ENCODE measurements at places on chromosomes 16 and 17.
A peak's percentile ranks its signal among the peaks of the same experiment; 100 is the strongest.

DNA sequence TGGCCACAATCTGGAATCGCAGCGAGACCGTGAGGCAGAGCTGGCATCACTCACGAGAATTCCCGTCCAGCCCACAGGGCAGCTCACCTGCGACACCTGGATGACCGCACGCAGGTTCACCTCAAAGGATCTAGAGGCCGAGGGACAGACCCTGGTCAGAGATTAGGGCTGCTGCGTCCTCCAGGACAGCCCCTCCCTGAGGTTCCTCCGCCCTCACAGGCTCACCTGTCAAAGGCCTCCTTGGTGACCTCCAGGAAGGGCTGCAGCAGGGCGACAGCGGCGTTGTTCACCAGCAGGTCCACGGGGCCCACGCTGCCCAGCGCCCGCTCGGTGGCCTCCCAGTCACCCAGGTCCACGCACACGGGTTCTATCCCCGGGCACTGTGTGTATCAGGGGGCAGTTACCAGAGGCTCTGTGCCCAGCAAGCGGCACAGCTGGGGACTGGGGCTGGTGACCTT lies 834 bp downstream of the DCXR start:
- DNase-seq: no peak

GRCh38 chr17:81608082-81608481 lies 28.8 kb downstream of the NPLOC4 start:
- no peak for DNase-seq

DNA sequence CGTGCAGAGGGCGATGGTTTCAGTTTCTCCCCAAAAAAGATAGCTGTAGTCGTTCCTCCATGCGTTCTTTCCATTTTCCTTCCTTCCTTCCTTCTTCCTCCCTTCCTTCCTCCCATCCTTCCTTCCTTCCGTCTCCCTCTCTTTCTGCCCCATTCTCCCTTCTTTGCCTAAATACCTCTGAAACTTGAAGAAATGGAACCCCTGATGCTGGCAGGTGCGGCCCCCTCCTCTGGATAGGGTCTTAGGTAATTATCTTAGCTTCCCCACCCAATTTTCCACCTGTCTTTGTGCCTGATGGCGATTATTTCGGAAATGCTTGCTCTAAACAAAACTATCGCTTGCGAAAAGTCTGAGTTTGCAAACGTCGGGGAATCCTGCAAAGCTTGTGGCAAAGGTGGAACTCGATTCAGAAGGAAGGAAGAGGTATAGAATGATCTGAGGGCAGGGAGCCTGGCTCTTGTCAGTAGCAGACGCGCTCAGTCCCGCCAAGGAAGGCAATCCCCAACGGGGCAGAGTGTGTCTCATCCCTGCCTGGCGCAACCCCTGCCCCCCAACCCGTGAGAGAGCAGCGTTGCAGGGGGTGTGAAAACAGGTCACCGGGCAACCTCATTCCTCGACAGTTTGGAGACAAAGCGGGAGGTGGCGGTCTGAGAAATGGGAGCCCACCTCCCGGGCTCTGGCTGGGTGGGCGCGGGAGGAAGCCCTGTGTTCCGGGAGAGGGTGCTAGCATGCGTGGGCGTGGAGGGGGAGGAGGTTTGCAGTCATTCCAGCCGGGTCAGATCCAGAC lies 2.9 kb upstream of the CBX8 start:
- no peak for DNase-seq

GRCh38 chr16:20879175-20880040 lies 20.8 kb downstream of the DCUN1D3 start:
- DNase-seq: no peak

DNA sequence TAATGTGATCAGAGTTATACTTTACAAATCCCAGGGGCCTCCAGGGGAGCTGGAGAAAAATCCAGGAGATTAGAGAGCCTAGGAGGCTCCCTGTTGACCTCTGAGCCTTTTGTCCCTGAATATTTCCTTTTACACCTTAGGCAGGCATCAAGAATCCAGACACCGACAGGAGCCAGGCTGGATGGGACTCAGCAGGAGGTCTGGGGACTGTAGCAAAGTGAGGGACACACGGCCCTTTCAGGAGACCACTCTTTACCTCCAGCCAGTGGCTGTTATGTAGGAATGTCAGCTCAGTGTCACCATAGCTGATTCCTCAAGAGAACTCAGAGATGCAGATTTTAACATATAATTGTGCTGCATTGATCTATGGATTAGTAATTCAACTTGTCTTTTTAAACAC lies 198.4 kb downstream of the SHISA9 start:
- no peak for DNase-seq

DNA sequence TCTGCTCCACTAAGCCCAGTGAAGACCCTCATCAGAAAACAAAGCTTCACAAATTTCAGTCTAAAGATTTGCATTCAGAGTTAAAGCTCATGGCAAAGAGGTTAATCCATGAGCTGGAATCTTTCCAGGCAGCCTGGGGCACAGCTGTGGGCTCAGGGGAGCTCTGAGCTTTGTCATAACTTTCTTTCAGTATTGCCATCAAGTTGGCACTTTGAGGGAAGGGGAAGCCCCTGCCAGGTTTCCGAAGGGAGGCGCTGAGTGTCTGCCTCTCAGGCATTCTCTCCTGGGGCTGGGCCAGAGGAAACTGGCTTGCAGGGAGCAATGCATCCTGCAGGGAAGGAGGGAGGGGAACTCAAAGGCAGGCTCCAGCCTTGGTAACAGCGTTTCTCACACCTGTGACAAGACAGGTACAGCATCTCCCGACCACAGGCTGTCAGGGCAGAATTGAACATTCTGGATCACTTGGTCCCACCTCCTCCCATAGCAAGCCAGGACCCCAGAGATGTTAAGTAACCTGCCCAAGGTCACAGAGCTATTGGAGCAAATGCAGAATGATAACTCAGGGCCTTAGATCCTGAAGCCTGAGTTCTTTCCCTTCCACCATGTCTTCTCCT lies 3.9 kb downstream of the LPO start:
- peak; percentile 55 for DNase-seq

DNA sequence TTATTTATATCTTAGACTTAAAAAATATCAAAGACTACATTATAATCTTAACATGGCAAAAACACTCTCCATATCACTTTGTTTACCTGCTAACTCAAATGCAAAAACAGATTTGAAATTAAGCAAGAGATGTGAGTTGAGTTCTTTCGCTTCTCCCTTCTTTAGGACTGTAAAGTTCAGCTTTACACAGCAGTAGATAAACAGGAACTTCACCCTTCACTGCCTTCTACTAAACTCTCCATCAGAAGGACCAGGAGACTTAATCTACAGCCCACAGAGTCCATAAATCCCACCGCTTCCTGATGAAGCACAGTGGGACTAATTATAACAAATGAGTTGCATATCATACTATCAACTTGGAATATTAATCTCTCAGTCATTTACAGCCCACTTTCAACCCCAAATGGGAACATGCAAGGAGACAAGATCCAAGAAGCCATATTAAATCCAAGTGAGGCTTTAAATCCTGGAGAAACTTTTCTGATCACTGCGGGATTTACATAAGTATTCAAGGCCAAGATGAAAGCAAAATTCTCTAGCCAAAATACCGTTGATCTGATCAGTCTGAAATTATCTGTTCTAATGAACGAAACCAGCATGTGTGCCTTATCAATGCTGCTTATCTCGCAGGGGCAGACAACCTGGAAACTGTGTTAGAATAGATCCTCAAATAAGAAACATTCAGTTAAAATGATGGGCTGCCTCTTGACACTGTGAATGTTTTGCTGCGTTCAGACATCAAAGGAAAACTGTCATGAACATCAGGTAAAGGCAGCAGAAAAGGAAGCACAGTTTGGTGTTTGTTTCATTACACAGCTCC lies 1.6 kb downstream of the AMFR start:
- no peak for DNase-seq

GRCh38 chr17:6712058-6712853 lies 913 bp downstream of the SLC13A5 start:
- peak; percentile 9 for DNase-seq
